ENCODE measurements at places on chromosomes 1 and 21. TPM values are rescaled to one million over a fixed set of nuclear protein-coding genes. Genes with fewer than 3 reads are reported as not detected.

DNA sequence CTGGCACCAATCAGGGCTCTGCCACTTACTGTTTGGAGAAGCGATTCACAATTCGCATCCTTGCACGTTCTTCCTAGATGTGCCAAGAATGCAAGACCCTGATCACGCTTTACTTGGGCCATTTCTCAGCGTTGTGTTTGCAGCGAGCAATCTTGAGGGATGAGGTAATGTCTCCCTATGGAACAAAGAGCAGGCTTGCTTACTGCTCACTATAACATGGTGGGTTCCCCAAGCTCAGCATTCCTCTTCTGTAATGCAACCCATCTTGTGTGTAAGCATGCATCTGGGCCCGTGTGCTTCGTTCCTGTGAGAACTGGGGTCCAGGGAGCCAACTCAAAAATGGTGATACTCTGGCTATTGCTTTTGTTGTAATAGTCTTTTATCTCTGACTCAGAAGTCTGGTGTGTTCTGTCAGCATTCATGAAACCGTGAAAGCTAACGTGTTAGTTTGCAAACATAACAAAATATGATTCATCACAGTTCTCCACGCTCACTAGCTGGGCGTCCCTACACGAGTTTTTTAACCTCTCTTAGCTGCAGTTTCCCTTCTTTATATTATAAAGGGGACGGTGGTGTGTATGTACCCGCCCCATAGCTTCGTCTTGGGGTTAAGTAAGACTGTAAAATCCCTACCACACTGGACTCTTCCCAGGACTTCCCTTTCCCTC, 33.3 kb downstream of the DNTTIP2 start:
- H3K36me3 ChIP-seq, result no peaks in the 10 kb centered on the region
- H3K4me3 ChIP-seq, result peak overlapping the region; percentile 92
- peak overlapping the region; percentile 89 for H3K27ac ChIP-seq

DNA sequence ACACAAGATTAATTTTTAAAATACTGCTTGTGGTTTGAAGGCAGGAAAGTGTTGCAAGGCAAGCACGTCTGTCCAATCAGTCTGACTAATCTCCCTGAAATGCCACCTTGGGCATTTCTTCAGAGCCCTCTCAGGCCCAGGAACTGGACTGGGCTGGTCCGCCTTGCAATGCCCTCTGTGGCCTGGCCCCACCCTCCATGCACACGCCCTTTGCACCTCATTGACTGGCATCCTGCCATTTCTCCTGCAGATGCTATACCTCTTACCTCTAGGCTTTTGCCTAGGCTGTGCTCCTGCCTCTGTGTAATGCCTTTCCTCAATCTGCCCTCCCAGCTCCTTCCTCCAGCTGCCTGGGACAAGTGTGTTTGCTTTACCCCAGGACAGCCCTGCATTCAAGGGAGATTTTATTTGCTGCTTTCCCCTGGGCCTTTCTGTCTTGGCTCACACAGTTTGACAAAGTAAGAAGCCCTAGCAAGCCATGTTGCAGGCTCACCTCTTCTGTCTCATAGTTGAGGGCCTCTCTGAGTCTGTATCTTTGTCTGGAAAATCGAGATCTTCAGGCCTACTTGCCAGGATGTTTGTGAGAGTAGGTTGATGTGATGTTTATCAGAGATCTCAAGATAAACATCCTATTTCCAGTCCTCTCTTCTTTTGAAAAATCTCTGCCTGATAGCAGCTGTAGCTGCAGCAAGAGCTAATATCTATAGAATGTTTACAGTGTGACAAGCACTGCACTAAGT, 149.2 kb upstream of the JUN start:
- no peaks in the 10 kb centered on the region for H3K27me3 ChIP-seq
- no peak overlapping the region for H3K4me3 ChIP-seq
- peak overlapping the region; percentile 56 for H3K27ac ChIP-seq
- H3K4me1 ChIP-seq, result peaks cover 6% of the 10 kb centered on the region
- H3K36me3 ChIP-seq, result no peaks in the 10 kb centered on the region
- peak; percentile 76 for DNase-seq

GRCh38 chr1:229907884-229908638, 159.0 kb upstream of the GALNT2 start:
- no peak overlapping the region for H3K27ac ChIP-seq
- no peaks in the 10 kb centered on the region for H3K4me1 ChIP-seq
- no peaks in the 10 kb centered on the region for H3K36me3 ChIP-seq
- H3K27me3 ChIP-seq, result no peaks in the 10 kb centered on the region
- DNase-seq, result no peak
- H3K4me3 ChIP-seq, result no peak overlapping the region

DNA sequence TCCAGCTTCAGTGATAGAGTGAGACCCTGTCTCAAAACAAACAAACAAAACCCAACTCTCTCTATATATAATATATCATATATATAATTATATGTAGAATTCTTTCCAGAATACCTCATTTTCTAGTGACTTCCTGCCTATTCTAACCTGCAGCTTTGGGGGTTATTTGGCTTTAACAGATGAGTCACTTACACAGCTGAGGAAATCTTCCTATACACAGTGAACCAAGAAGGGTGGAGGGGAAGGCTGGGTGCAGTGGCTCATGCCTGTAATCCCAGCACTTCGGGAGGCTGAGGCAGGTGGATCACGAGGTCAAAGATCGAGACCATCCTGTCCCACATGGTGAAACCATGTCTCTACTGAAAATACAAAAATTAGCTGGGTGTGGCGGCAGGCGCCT, 9.2 kb downstream of the RAB29 start:
- H3K4me1 ChIP-seq, result peaks cover 12% of the 10 kb centered on the region
- no peak overlapping the region for H3K27ac ChIP-seq
- no peak overlapping the region for H3K4me3 ChIP-seq
- DNase-seq, result peak; percentile 72
- no peaks in the 10 kb centered on the region for H3K36me3 ChIP-seq

DNA sequence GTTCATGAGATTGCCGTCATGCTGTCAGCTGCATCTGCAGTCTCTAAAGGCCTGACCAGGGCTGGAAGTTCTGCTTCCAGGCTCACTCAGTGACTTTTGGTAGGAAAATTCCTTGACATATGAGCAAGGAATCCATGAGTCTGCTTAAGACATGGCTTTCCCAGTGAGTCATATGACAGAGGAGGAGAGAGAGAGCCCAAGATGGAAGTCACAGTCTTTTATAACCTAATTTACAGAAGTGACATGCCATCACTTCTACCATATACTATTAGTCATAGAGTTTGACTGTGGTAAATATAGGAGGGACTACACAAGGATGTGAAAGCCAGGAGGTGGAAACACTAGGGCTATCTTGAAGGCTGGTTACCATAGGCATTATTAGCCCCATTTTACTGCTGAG, 115.2 kb downstream of the ROR1 start:
- peaks cover 10% of the 10 kb centered on the region for H3K4me1 ChIP-seq
- no peak overlapping the region for H3K4me3 ChIP-seq
- H3K36me3 ChIP-seq, result no peaks in the 10 kb centered on the region

- no peaks in the 10 kb centered on the region for H3K36me3 ChIP-seq
- H3K27ac ChIP-seq, result no peak overlapping the region
- no peaks in the 10 kb centered on the region for H3K27me3 ChIP-seq
These were observed 100.1 kb upstream of the JUN start for GRCh38 chr1:58883888-58884482.

SPRR2E gene
- polyA plus RNA-seq, result not detected

All from IMR-90 (cell line).